ENCODE measurements at places on chromosomes 7 and 10. TPM values are rescaled to one million over a fixed set of nuclear protein-coding genes. Genes with fewer than 3 reads are reported as not detected.
A peak's percentile ranks its signal among the peaks of the same experiment; 100 is the strongest.

The PRKRIP1 gene
- total RNA-seq: 18.6 TPM

- no peak for DNase-seq
Observed at GRCh38 chr10:62182595-62182994, 86.0 kb downstream of the RTKN2 start.

DNA sequence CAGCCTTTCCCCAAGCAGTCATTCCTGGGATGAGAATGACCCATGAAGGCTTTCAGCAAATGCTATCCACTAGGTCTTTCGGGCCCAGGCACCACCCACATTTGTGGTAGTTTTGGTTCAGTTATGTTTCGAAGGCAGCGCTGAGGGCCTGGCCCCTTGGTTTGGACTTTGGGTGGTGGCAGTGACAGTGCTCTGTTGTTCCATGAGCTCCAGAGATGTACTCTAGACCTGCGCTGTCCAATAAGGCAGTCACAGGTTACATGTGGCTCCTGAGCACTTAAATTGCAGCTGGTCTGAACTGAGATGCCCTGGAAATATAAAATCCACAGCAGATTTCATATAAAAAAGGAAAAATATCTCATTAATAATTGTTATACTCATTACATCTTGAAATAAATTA lies 209.6 kb downstream of the CCSER2 start:
- no peak for DNase-seq

DNA sequence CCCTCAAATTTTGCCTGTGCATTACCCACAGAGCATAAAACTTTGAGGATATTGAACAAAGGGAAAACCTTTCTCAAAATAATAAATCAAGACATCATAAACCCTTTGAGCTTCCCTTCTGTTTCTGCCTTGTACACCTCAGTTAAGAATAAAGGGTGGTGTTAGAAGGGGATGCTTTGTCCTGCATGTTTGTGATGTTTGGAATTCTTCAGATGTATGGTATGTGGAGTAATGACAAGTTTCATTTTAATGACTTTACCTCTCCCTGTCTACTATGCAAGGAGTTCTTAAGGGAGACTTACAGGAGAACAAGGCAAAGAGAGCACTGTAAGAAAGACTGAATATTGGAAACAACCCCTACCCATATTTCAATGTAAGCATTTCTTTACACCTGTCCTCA lies 99.2 kb downstream of the HECW1 start:
- no peak for DNase-seq

DNA sequence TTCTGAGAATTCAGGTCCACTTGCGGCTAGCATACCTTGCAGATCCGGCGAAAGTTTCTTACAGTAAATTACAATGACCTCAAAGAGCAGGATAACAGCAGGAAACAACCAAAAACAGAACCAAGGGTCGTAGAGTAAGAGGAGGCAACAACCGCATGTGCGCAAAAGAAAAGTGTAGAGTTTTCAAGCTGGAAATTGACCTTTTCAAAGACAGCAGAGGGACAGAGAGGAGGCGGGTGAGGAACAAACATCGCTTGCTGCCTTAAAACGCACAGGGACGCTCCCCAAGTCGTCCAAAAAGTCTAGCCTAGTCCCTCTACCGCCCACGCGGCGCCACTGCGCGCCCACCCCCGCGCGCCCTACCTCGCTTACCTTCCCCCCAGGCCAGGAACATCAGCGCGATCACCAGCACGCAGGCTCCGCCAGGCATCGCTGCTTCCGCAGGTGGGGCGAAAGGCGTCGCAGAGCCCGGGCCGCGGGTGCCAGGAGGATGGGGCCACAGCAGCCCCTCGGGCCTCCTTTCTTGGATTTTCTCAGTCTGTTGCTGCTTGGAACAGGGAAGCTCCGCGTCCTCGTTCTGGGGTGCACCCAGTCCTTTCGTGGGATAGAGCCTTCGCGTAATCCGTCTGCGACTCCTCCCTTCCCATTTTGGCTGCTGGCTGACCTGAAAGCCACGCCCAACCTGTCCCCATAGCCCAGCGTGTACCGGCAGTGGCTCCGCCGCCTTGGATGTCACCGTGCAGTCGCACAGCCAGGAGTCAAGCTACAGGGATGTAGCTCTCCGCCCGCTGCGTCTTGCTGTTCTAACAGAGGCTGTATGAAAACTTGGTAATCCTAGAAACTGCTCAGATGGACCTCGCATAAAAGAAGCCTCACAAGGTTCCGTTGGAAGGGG lies at the start of gene VWDE:
VWDE (minus strand) TSS at position 579 of the 895 bp plus-strand sequence; CDS start at position 430, 149 bp downstream.
- DNase-seq: peak; percentile 69

GRCh38 chr10:79239924-79240581 lies 107.2 kb upstream of the PPIF start:
- no peak for DNase-seq

The ASB15 gene
- not detected for total RNA-seq

The ANXA8L1 gene
- total RNA-seq: not detected

- no peak for DNase-seq
Observed at GRCh38 chr10:86592413-86592812, 61.9 kb upstream of the OPN4 start.
